ENCODE measurements at places on chromosomes 3 and 15.

DNA sequence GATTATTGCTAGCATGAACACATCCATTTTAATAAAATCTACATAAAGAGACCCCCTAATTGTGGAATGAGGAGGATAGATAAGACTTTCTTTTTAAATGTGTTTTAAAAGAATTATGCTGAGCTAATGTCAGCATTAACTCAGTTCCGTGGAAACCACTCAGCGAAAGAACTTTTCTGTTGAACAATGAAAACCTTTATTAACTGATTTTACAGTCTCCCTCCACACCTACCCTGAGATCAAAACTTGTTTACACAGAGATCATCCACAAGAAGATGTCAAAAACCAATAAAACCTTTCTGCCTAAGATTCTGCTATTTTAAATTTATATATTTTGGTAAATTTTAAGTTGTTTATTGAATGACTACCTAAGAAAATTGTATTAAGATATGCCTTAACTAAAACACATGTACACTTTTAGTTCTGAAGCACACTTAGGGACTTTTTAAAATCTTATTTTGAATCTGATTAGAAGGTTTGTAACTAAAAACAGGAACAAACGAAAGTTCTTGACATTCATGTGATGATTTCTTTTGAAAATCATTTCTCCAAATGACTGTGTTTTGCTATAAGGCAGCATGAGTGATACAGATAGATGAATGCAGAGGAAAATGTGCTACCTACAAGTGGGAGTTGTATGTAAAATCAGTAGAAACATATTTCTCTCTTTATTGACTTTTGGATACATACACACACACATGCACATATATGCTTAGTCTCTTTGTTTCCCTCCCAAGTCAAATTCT, 369.0 kb downstream of the UNC13C start:
- no peak for DNase-seq

DNA sequence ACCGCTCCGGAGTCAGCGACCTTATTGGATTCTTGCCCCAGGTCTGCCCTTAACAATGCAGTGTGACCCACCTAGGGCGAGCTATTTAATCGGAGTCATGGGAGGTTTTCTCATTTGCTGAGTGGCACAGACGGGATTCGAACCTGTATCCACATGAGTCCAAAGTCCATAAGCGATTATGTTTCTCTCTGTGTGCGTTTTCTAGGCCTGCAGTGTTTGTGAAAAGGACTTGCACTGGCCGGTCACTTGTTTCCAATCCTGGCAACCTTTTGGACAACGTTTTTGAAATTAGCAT, 691 bp upstream of the HDGFL3 start:
- no peak for DNase-seq

DNA sequence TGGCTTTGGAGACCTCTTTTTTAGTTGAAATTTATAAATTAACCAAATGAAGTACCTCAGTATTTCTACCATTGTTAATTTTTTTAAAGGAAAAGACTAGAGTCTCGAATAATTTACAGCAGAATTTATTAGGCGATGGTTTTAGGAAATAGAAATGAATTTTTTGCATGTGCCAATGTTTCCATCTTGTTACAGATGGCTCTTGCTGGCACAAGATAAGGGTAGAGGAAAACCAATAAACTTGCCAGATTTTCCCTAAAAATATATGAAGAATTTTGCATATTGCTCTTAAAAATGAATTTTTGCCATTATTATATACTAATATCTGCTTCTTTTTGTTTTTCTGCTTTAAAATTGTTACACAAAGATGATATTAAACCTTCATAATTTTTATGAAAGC, 380.7 kb downstream of the NLGN1 start:
- no peak for DNase-seq

DNA sequence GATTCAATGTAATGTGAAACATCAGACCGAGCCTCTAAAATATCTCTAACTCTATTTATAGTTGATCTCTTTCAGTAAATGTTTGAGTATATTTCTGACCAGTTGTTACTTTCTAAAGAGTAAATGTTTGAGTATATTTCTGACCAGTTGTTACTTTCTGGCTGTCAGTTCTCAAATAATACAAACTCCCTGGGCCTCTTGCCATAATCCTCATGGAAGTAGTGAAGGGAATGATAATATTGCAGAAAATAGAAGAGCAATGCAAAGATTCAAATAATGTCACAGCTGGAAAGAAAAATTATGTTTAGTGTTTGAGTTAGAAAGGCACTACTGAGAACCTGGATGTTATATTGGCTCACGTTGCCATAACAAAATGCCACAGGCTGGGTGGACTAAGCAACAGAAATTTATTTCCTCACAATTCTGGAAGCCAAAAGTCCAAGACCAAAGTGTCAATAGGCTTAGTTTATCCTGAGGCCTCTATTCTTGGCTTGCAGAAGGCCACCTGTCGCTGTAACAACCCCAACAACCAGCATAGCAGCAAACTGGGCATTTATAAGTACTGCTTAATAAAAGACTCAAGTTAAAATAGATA, 470.6 kb upstream of the BCHE start:
- no peak for DNase-seq

- DNase-seq = no peak
These were observed 70.2 kb upstream of the TPRG1 start for GRCh38 chr3:189101594-189101993.

GRCh38 chr3:59677747-59678702, 628.2 kb upstream of the CFAP20DC start:
- DNase-seq = no peak

DNA sequence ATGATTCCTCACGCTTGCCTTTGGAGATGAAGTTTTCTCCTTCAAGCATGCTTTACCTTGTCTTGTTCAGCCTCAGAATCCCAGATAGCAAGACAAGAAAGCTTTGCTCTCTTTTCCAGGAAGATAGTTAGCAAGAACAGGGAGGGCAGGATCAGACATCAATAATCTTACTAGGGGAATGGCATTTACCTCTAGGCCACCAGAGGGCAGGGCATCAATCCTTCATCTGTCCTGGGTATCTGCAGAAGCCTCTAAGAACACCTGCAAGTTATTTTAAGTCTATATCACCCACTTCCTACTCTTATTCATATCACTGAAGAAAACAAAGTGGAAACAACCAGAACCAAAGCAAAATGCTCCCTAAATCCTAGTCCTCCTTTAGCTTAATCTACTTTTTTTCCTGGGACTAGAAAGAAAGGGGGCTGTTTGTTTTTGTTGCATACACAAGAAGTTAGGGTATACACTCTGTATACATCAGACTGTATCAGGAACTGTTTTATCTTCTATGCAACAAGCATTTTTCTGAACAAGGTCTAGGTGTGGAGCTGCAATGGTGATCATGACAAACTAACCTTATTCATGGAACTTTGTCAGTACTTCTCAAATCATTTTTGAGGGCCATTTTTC, 862.5 kb downstream of the CADM2 start:
- DNase-seq = no peak

DNA sequence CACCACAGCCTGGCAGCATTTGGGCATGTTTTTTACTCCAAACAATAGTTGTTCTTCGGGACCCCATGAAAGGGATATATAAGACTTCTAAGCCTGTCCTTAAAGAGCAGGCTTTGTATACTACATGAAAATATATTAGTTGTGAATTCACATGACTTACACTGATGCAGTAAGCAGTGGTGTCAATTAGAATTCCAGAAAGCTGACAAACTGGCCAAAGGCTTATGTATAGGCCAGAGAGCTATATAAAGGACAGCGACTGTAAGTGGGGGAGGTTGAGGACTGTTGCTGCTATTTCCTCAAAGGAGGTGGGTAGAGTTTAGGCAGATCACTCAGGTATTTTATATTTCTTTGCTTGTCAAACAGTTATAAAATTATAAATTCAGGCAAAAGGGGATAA, 24.8 kb downstream of the KPNA4 start:
- no peak for DNase-seq

GRCh38 chr3:192875971-192876565, 41.6 kb downstream of the MB21D2 start:
- DNase-seq = peak; percentile 28

DNA sequence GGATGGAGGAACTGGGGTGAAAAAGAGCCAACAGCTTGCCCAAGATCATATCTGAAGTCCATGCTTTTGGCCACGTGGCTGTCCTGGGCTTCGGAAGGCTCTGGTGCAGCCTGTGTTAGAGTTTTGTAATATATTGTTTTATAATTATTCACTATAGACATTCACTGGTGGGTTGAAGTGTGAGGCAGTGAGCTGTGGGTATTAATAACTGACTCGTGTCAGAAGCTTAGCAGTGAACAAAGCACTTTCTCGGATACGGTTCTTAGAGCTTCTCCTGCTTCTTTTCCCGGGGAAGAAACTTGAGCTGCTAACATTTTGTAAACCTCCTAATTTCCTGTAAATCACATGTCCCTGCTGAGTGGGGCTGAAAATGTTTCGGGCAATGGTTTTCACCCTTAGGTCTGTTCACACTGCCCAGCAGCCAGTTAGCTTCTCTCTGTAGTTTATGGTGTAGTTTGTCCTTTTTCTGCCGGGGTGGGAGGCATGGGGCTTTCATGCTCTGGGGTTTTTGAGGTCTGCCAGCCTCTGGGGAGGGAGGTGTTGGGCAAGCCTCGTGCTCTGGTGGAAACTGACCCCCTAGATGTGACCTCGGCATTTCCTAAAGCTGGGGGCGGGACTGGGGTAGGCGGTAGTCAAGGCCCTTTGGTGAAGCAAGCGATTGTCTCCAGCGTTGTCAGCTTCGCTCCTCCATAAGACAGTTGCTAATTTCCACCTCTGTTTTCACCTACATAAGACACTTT, 1.7 kb downstream of the MRAS start:
- no peak for DNase-seq

DNA sequence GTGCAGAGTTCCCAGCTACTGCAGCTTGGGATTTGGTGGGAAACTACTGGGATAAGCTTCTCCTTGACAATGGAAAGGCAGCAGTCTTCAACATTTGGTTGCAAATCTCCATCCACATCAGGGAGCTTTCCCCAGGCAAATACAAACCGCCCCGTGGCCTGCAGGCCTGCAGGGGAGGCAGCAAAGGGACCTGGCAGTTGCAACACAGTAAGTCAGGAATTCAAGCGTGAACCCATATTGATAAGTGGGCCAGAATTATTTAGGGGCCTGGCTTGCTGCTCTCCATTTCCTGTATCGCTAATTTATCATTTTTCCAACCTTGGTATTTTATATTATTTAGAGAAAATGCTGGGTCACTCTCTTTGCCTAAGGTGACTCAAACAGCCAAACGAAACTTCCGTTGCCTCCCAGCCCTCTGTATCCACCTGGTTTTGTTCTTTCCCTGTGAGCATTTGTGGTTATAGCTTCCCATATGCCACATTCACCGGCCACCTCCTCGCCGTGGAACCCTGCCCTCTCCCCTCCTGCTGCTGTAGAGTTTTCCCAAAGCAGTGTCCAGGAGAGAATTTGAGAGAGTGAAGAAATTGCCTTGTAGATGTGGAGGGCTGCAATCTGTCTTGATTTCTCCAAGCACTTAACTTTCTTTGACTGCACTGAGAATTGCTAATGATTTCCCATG, 34.8 kb downstream of the B3GALNT1 start:
- DNase-seq = no peak

GRCh38 chr3:5314897-5315296, 127.4 kb downstream of the EDEM1 start:
- DNase-seq = no peak

- DNase-seq = no peak
These were observed 39.0 kb upstream of the POMGNT2 start for GRCh38 chr3:43144761-43145490.

DNA sequence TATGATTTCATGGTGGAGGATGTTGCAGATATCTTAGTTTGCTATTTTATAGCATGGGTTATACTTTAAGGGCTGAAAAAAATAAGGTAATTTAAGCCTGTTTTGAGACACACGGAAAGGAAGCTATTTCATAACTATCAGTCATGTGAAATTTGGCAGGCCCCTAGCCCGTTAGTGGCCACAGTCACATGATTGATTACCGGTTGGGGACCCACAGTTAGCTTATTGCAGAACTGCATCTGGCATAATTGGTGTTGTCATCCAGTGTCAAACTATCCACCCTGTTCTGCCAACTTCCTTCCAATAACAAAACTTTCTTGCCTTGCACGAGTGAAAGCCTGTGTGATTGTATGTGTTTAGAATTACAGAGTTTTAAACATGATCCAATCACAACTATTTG, 35.2 kb downstream of the FNDC3B start:
- DNase-seq = no peak

- no peak for DNase-seq
These were observed 33.0 kb downstream of the BLM start for GRCh38 chr15:90750186-90750585.

DNA sequence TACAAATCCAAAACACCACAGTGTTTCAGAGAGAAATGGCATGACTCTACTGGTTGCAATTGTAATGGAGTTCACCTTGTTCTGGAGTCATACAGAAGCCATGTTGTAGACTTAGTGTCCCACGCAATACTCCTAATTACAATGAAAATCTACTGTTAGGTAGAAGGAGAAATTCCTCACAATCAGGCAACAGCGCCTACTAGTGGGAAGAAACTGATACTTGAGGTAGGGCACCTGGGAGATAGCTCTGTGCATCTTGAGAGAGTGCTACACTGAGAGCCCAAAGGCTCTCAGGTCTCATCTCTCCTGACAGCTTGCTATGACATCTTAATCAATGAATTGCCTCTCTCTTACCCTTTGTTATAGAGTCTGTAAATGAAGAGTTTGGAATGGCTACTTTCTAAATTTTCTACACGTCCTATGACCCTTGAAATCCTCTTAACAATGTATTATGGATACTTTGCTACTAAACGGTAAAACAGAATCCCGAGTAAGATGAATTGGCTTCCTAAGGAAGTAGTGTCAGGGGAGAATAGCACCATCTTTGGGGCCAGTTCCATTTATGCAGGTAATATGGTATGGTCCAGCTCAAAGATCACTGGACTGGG, 422.7 kb upstream of the TPRG1 start:
- DNase-seq = no peak

DNA sequence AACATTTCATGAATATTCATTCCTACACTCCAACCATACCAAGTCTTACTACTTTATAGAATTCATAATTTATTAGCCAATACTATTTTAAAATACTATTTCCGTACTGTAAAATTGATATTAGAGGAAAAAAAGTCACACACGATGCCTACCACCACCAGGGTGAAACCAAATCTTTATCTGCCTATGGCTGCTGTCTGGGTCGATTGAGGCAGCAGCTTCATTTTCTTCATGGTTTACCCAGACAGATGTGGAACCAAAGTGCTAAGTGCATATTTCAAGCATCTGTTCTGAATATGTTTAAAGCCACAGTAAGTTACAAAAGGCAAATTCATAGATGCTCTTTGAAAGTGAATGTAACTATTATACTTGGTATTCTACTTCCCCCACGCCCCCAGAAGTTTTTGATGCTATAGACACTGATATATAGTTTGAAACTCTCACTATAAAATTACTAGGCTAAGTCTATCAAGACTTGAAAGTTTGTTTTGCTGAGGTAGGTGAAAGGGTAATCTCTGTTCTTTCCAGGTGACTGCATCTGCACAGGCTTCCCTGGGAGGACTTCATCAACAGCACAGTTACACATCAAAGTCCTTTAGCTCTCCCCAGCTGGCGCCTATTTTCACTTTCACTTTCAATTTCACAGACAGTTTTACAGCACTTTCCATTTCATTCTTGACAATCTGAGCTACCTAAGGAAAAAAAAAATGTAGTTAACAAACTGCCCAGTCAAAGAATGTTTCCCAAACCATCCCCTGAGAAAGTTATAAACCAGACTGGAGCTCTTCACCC, 113.9 kb downstream of the POLQ start:
- DNase-seq = peak; percentile 14

GRCh38 chr3:168001244-168001643, 94.5 kb downstream of the GOLIM4 start:
- no peak for DNase-seq
